Activated CD4-positive, alpha-beta T cell treated with anti-CD3 and anti-CD28 coated beads, Interleukin-2, amount 10 ng/mL, durations not matched to agents 7 days and 5 days (primary cell): ENCODE measurements at places on chromosomes 7 and 10. TPM values are rescaled to one million over a fixed set of nuclear protein-coding genes. Genes with fewer than 3 reads are reported as not detected.

DNA sequence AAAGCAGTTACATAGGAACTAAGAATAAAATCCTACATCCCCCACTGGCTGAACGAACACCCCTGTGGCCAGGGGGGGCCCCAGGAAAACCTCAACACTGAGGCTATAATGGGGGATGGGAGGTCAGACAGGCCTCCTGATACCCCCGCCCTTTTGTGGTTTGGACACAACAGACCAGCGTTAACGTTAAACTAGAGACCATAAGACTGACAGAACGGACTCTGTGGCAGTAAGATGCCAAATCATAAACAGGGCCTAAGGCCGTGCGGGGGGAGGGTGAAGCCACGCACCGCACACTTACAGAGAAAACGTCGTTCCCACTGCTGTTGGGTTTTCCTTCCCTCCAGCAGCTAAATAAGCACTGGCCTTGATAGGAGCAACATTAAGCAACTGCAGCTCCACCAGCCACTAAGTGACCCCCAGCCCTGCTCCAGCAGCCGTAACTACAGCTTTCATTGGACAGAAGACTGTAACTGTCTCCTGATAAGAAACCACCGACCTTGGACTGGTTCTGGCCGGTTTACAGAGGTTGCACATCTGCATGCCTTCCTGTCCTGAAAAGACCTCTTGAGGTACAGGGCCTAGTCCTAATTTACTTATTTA is 3.4 kb upstream of the PPP2R2D start:
- H3K27ac ChIP-seq: no peak overlapping the region
- H3K36me3 ChIP-seq: peaks cover 5% of the 10 kb centered on the region
- H3K27me3 ChIP-seq: peaks cover 16% of the 10 kb centered on the region

- H3K27me3 ChIP-seq: no peaks in the 10 kb centered on the region
- H3K4me1 ChIP-seq: no peaks in the 10 kb centered on the region
Measured at GRCh38 chr7:154546946-154547587, 455.9 kb downstream of the PAXIP1 start.

- H3K4me1 ChIP-seq: no peaks in the 10 kb centered on the region
- no peaks in the 10 kb centered on the region for H3K27me3 ChIP-seq
- no peaks in the 10 kb centered on the region for H3K36me3 ChIP-seq
- H3K4me3 ChIP-seq: no peak overlapping the region
Measured at GRCh38 chr7:66181845-66182244, 23.3 kb upstream of the TPST1 start.

ATOH7 gene
- not detected for total RNA-seq

DNA sequence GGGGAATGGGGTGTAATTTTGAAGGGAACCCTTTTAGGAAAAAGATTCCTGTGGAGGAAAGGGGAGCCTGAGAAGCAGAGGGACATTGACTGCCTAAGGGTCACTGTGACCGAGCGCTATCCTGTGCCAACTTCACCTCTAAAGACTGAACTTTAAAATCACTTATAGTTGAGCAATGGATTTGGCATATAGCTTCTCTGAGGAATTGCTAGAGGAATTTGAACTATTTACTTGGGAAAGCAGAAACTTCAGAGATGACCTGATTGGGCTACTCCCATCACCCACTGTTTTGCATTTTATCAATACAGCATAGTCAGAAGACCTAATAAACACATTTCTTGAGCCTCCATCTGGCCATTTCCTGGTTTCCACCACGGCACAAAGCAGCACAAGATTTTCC is 23.7 kb upstream of the WNT16 start:
- no peaks in the 10 kb centered on the region for H3K36me3 ChIP-seq
- H3K4me3 ChIP-seq: no peak overlapping the region
- no peak overlapping the region for H3K27ac ChIP-seq

SEMA3E gene
- total RNA-seq: not detected

CHAT gene
- not detected for total RNA-seq

DNA sequence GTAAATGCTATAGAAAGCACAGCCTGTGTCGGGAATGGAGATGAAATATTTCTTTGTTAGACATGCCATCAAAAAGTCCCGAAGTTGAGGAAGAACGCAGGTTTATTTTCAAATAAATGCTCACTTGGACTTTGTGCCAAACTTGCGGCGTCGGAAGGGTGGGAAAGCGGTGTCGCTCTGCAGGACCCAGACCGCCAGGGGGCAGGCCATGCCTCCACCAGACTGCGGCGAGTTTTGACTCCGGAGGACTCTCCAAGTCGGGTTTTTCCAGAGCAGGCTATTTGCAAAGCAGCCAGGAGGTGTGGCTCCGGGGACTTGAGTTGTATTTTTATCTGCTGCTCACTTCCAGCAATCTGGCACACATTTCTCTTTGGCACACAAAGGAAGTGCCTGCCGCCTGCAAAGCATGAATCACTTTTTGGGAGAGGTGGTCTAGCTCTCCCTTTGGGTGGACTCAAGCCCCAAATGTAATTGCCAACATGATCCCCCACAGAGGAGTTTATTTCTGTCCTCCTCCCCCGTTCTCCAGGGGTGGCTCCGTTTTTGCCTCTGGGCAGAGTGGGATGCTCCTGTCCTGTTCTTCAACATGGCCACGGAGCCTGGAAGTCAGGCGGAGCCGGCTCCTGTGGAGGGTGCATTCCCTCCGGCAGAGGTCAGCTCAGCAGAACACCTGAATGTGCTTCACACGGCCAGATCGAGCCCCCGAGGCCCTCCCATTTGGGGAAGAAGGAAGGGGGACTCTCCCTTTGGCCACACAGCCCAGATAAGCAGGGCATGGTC is 82.3 kb upstream of the GPR26 start:
- peak; percentile 21 for DNase-seq
- no peak overlapping the region for H3K4me3 ChIP-seq
- no peaks in the 10 kb centered on the region for H3K4me1 ChIP-seq
- H3K27me3 ChIP-seq: peaks cover 25% of the 10 kb centered on the region
- no peak overlapping the region for H3K27ac ChIP-seq
- no peaks in the 10 kb centered on the region for H3K36me3 ChIP-seq

DNA sequence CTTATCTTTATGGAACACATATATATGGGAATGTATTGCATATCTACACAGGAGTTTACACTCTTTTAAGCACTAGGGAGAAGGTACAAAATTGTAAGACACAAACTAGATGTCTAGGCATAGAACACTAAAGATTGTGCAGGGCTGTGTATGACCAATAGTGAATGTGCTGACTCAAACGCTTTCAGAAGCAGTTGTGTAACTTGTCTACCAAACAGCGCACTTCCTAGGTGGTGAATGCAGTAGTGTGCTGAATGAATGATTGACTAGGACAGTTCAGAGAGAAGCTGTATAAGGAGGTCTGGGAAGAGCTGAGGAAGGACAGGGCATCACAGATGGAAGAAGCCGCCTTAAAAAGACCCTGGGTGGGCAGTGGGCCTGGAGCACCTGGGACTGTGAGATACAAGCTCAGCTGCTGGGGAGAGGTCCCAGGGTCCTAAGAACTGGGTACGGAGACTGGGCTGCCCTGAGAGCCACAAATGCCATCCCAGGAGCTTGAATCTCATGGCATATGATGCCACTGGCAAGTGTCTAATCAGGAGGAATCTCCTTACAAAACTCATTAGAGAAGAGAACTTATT is 14.2 kb downstream of the CLRN3 start:
- peaks cover 36% of the 10 kb centered on the region for H3K4me1 ChIP-seq
- H3K27me3 ChIP-seq: no peaks in the 10 kb centered on the region
- H3K27ac ChIP-seq: no peak overlapping the region
- no peak overlapping the region for H3K4me3 ChIP-seq
- no peaks in the 10 kb centered on the region for H3K36me3 ChIP-seq

DNA sequence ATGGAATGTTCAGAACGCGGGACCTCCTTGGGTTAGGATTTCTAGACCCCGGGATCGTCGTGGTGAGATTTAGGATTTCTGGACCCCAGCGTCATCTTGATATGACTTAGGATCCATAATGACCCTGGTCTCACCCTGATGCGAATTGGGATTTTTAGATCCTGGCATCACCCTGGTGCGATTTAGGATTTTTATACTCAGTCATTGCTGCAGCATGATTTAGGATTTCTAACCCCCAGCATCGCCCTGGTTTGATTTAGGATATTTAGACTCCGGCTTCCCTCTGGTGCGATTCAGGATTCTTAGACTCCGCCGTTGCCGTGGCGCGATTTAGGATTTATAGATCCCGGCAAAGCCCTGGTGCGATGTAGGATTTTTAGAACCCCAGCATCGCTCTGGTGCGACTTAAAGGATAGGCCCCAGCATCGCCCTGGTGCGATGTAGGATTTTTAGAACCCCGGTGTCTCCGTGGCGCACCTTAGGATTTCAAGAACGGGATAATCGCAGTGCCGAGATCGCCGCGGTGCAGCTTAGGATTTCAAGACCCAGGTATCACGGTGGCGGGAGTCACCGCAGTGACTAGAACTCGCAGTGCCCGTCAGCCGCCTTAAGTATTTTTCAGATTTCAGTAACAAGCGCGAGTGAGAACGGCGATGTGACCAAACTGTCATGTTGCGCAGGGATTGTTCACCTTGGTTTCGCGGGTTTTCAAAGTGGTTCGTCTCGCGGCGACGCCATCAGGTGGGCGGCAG is 814 bp downstream of the MEST start:
- peaks cover 70% of the 10 kb centered on the region for H3K27me3 ChIP-seq
- H3K27ac ChIP-seq: no peak overlapping the region
- peaks cover 2% of the 10 kb centered on the region for H3K36me3 ChIP-seq
- H3K4me3 ChIP-seq: peak overlapping the region; percentile 41
- peaks cover 9% of the 10 kb centered on the region for H3K4me1 ChIP-seq
- no peak for DNase-seq

DNA sequence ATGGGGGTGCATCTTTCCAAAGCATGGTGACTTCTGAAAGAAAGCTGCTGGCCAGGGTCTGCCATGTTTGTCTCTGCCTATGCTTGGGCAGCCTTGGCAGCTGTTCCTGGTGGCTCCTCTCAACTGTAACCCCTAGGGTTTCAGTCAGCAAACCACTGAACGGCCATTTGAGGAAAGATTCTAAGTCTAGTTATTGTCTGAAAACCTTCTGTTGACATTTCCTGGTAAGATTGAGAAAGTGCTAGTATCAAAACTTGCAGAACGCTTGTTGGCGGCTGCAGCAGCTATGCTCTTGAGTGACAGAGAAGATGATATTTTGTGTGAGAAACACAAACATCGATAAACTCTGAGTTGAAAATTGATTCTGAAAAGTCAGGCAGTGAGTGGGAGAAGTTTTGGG is 523.1 kb downstream of the LRMDA start:
- no peaks in the 10 kb centered on the region for H3K27me3 ChIP-seq
- no peak overlapping the region for H3K4me3 ChIP-seq
- H3K36me3 ChIP-seq: no peaks in the 10 kb centered on the region
- DNase-seq: no peak
- no peak overlapping the region for H3K27ac ChIP-seq

- peak overlapping the region; percentile 84 for H3K27ac ChIP-seq
- peaks cover 17% of the 10 kb centered on the region for H3K27me3 ChIP-seq
- H3K4me3 ChIP-seq: peak overlapping the region; percentile 3
- DNase-seq: no peak
Measured at GRCh38 chr7:106347229-106347833, 62.5 kb upstream of the NAMPT start.

ODAD2 gene
- total RNA-seq: not detected

GRCh38 chr10:72525689-72526088 is 100.2 kb downstream of the MICU1 start:
- no peaks in the 10 kb centered on the region for H3K27me3 ChIP-seq
- no peak for DNase-seq
- H3K36me3 ChIP-seq: no peaks in the 10 kb centered on the region
- no peaks in the 10 kb centered on the region for H3K4me1 ChIP-seq

GRCh38 chr7:22093001-22093400 is 147.3 kb upstream of the CDCA7L start:
- no peak for DNase-seq
- H3K4me3 ChIP-seq: no peak overlapping the region

- H3K4me3 ChIP-seq: no peak overlapping the region
- H3K27ac ChIP-seq: no peak overlapping the region
Measured at GRCh38 chr7:1857487-1858421, 187.7 kb downstream of the ELFN1 start.

- no peaks in the 10 kb centered on the region for H3K27me3 ChIP-seq
- DNase-seq: no peak
- H3K4me3 ChIP-seq: no peak overlapping the region
- no peak overlapping the region for H3K27ac ChIP-seq
- H3K4me1 ChIP-seq: no peaks in the 10 kb centered on the region
- no peaks in the 10 kb centered on the region for H3K36me3 ChIP-seq
Measured at GRCh38 chr10:123863721-123864482, 27.7 kb downstream of the CPXM2 start.

- H3K27ac ChIP-seq: no peak overlapping the region
- H3K4me1 ChIP-seq: peaks cover 18% of the 10 kb centered on the region
- no peak for DNase-seq
- H3K36me3 ChIP-seq: no peaks in the 10 kb centered on the region
- peaks cover 3% of the 10 kb centered on the region for H3K27me3 ChIP-seq
Measured at GRCh38 chr10:30781670-30782121, 152.1 kb upstream of the LYZL2 start.

GRCh38 chr7:27840760-27841364 is 100.9 kb downstream of the TAX1BP1 start:
- H3K4me3 ChIP-seq: no peak overlapping the region
- no peak overlapping the region for H3K27ac ChIP-seq
- no peak for DNase-seq
- no peaks in the 10 kb centered on the region for H3K27me3 ChIP-seq
- H3K36me3 ChIP-seq: peaks cover 2% of the 10 kb centered on the region
- H3K4me1 ChIP-seq: peaks cover 6% of the 10 kb centered on the region

- H3K27me3 ChIP-seq: no peaks in the 10 kb centered on the region
- no peak for DNase-seq
- no peak overlapping the region for H3K4me3 ChIP-seq
- H3K36me3 ChIP-seq: no peaks in the 10 kb centered on the region
Measured at GRCh38 chr7:82291931-82292330, 151.6 kb downstream of the CACNA2D1 start.

- H3K4me3 ChIP-seq: no peak overlapping the region
- no peaks in the 10 kb centered on the region for H3K4me1 ChIP-seq
- DNase-seq: no peak
- no peaks in the 10 kb centered on the region for H3K36me3 ChIP-seq
- no peak overlapping the region for H3K27ac ChIP-seq
Measured at GRCh38 chr10:9635691-9636090, 1382.0 kb upstream of the CELF2 start.

NPC1L1 gene
- total RNA-seq: not detected

LIPJ gene
- not detected for total RNA-seq

- no peak for DNase-seq
- no peak overlapping the region for H3K27ac ChIP-seq
Measured at GRCh38 chr7:86963599-86964230, 95.7 kb downstream of the ELAPOR2 start.

DNA sequence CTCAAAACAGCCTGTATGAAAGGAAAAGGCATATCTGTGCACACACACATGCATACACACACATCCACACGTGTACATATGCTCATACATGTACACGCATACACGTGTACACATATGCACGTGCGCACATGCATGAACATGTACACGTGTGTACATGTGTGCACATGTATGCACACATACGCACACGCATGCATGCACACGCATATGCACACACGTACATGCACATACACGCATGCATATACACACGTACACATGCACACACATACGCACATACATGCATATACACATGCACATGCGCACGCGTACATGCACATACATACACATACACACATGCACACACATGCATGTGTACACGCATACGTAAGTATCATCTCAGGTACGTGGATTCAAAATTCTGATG is 19.4 kb downstream of the DIP2C start:
- no peaks in the 10 kb centered on the region for H3K27me3 ChIP-seq
- no peaks in the 10 kb centered on the region for H3K4me1 ChIP-seq
- no peaks in the 10 kb centered on the region for H3K36me3 ChIP-seq
- DNase-seq: no peak
